ENCODE measurements at places on chromosomes 5 and 9.

DNA sequence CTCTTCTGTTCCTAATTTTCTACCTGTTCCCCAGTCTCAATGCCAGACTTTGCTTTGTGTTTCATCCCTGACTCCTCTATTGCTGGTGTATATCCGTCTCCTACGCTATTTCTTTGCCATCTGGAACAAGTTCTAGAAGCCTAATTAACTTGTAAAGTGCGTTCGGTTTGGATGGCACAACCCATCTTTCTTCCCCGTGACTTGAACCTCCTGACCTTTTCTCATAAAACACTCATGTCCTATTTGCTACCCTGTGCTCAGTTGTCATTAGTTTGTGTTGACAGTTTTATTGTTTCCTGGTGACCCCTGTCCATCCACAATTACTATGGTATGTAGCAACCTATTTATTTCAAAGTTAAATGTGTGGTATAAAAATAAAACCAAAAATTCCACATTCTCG lies 323.5 kb downstream of the TLE4 start:
- no peak for DNase-seq

- no peak for DNase-seq
Observed at GRCh38 chr9:76166526-76166925, 227.7 kb downstream of the RFK start.

- no peak for DNase-seq
Observed at GRCh38 chr5:81726297-81726696, 24.6 kb downstream of the SSBP2 start.

GRCh38 chr9:129324808-129325502 lies 146.9 kb upstream of the IER5L start:
- DNase-seq = no peak

DNA sequence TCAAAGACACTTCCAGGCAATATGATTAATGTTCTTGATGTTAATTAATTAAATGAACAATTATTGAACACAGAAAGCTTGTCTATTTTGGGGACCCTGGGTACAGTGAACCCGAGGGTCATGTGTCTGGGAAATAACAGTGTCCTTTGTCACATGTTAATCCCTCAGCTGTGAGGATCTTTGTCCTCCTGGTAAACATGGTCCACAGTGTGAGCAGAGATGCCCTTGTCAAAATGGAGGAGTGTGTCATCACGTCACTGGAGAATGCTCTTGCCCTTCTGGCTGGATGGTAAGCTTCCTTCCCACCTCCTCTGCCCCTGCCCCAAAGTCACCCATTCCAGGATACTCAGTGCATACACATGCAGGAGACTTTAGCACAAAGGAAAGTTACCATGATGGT lies 107.9 kb downstream of the MEGF10 start:
- no peak for DNase-seq

- DNase-seq = peak; percentile 11
Observed at GRCh38 chr5:57410374-57411320, 72.0 kb downstream of the ACTBL2 start.

DNA sequence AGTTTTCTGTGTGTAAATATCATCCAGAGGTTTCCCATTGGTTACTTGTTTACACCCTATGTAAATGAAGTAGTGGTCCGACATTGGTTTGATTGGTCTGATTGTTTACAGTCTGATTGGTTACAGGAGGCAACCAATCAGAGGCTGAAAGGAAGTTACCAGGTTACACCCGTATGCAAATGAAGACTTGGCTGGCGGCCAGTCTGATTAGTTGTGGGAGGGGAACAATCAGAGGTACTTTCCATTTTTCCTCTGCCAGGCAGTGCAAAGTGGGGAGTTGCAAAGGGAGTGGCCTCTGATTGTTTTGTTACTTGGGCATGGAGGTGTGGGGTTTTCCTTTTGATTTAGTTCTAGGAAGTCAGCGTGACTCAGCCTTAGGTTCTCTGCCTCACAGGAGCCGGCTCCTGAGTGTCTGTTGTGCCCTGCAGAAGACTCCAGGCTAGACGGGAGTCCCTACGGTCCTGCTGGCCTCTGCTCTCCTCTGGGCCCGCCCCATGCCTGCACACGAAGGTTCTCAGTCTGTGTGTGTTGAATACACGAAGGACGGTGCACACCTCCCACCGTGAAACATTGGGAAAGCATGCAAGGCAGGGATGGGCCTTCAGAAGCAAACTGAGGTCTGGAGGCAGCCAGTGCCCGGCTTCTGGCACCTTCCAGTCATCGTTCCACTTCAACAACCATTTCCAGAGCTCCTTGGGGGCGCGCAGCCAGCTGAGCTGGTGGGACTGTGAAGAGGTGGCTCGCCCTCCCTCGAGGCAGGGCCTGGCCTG lies 42.9 kb downstream of the OLFM1 start:
- no peak for DNase-seq

- peak; percentile 22 for DNase-seq
Observed at GRCh38 chr5:180494510-180495181, 467 bp downstream of the CNOT6 start.

DNA sequence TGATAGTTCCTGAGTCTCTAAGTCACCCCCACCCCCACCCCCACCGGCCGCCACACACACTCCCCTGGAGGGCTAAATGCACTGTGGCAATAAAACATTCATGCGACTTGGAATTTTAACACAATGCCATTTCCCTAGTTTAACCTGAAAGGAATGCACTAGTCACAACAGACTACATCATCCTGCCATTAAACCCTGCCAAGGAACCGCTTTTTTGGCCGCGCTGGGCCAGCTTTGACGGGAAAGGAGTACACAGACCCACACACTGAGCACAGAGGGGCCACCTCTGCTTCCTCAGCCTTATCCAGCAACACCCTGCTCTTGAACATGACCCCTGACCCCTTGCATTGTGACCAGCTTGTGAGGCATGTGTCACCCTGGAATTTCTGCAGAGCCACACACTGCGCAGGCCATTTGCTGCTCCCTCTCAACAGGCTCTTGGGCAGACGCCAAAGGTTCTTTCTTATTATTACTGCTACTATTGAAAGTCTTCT lies 165.3 kb downstream of the BNC2 start:
- peak; percentile 95 for DNase-seq

DNA sequence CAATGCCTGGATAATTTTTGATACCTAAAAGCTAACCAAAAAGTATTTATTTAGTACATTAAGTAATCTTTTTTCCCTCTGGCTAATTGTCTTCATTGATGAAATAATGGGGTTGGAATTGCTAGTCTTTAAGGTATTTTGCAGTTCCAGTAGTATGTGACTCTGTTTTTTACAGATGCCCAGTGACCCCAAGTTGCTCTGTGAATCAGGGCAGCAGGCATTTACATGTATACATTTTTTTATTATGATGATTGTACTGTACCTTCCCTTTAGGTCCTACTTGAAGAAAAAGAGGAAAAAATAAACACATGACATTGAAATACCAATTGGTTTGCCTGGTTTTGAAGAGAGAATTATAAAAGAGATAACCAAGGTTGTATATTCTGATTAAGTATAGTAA lies 385.5 kb downstream of the ADGRV1 start:
- no peak for DNase-seq

DNA sequence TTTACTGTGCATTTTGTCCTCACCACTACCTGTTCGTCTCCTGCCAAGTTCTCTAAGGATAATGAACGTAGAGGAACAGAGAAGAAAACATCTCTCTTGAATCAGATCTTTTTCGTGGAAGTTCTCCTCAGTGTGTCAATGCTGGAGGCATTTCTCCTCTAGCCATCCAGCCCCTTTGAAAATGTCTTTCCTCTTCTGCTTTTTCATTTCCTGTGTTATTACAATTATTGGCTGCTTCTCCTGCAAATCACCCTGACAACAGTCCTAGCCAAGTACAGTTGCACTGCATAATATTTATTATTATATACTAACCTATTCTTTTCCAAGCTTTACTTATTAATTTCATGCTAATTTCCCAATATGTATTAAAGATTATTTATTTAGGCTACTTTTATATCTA lies 61.8 kb upstream of the TRPM3 start:
- no peak for DNase-seq

DNA sequence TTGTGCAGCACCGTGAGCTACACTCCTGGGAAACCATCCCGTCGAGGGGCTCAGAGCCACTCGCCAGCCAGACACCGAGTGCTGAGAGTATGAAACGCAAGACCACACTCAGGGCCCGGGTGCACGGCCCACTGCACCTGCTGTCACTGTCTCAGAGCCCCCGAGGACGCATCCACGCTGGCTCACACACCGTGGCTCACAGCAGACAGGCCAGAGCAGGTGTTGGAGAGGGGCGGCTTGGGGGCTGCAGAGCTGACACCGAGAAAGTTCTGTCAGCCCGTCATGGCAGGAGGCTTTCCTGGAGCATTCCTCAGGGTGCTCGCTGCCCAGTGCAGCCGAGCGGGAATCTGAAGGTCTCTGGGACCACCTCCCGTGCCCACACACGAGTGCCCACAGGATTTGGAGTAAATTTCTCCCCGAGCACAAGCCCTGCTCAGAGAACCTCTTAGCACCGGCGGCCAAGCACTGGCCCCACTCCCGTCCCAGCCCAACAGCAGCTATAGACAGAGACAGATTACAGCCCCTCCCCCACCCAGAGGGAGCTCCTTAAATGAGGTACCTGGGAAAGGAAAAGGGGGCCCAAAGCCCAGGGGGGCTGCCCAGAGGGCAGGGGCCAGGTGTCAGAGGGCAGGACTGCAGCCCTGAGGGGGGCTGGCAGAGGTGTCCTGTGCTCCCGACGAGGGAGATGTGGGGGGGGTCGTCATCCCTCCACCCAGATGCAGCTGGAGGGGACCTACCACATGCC lies 56.0 kb upstream of the SARDH start:
- DNase-seq = no peak

GRCh38 chr5:101520417-101520816 lies 617.3 kb upstream of the ST8SIA4 start:
- no peak for DNase-seq

DNA sequence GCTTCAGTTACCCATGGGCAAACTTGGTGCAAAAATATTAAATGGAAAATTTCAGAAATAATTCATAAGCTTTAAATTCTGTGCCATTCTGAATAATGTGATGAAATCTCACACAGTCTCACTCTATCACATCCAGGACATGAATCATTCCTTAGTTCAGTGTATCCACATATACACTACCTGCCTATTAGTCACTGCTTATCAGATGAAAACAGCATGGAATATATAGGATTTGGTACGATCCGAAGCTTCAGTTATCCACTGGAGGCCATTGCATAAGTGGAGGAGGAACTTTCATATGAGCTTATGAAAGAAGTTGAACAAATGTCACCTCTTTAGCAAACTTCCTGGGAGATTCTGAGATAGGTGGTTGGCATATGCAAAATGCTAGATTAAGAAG lies 64.2 kb downstream of the GAPVD1 start:
- no peak for DNase-seq

DNA sequence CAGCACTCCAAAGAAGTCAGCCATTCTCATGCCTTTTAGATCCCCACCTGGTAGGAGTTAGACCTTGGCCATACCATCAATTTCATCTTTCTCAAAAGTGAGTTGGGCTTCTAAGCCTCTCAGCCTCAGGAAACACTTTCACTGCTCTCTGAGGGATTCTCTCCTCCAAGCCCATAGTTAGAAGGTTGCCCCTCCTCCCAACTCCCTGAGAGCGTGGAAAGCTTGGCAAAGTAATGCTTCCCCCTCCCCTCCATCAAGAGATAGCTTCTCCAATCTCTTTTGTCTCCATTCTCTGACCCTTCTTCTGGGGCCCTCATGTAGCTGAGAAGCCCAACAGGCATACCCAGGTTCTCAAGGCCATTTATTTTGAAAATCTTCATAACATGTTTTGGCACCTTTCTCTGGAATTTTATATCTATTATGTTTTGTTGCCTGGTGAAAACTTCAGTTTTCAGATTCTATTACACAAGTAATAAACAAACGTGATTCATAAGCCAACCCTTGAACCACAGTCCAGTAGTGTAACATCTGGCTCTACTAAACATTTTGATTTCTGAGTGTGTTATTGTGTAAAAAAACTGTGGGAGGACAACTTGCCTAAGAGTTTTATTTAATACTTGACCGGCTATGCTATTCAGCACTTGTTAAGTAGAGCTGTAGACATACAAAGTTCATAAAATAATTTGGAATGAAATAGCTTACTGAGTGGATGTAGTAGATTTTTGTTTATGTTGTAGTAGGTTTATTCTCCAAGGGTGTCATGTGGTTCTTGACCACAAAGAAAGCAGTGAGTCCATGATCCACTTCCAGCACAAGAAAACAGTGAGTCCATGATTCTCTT lies 17.1 kb downstream of the LVRN start:
- DNase-seq = no peak

GRCh38 chr5:89471541-89471940 lies 588.6 kb upstream of the MEF2C start:
- DNase-seq = no peak

DNA sequence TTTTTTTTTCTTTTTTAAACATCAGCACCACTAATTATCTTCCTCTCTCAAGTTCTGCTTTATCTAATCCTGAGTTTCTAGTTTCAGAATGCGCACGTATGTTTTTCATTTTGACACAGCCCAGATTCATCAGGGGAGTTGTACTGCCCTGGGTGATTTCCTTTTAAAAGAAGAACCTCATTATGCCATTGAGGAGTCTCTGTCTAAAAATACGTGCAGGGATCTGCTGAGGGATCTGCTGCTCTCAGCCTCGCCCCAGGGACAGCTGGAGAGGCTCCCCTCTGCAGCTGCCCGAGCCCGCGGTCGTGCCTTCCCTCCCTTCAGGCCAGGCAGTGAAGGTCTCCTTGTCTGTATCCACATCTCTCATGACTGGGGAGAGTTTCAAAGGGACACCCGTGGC lies 273.1 kb downstream of the ARHGEF28 start:
- no peak for DNase-seq

- no peak for DNase-seq
Observed at GRCh38 chr5:169384661-169385060, 83.7 kb upstream of the SLIT3 start.

DNA sequence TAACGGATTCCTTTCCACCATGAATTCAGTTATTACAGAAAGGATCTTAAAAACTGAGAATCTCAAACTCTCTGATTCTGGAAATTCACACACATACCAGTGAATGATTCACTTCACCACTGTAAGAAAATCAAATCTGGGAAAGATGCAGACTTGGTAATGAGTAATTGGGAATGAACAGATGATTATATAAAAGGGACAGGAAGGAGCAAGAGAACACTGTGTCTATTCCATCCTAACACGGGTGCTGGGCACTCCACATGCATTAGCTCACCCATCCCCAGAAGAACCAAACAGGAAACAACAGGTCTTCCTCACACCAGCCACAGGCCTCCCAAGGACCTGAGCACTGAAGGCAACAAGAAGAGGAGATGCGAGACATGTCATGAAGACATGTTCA lies 74.8 kb upstream of the ZNF622 start:
- peak; percentile 65 for DNase-seq

DNA sequence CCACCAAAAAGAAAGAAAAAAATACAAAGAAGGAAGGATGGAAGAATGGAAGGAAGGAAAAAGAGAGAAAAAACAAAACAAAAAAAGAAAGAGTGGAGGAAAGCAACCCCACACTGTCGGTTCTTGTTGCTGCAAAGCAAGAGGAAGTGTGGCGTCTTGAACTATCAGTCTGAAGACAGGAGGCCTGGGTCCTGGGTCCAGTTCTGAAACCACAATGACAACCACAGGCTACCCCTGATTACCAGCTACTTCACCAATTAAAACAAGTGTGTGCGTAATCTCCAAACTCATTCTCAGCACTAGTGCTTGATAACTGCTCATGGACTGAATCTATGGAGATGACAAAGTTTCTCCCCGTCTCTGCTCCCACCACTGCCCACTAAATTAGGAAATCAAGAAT lies 93.7 kb downstream of the RASEF start:
- no peak for DNase-seq
